ENCODE measurements at places on chromosomes 3 and 15.

DNA sequence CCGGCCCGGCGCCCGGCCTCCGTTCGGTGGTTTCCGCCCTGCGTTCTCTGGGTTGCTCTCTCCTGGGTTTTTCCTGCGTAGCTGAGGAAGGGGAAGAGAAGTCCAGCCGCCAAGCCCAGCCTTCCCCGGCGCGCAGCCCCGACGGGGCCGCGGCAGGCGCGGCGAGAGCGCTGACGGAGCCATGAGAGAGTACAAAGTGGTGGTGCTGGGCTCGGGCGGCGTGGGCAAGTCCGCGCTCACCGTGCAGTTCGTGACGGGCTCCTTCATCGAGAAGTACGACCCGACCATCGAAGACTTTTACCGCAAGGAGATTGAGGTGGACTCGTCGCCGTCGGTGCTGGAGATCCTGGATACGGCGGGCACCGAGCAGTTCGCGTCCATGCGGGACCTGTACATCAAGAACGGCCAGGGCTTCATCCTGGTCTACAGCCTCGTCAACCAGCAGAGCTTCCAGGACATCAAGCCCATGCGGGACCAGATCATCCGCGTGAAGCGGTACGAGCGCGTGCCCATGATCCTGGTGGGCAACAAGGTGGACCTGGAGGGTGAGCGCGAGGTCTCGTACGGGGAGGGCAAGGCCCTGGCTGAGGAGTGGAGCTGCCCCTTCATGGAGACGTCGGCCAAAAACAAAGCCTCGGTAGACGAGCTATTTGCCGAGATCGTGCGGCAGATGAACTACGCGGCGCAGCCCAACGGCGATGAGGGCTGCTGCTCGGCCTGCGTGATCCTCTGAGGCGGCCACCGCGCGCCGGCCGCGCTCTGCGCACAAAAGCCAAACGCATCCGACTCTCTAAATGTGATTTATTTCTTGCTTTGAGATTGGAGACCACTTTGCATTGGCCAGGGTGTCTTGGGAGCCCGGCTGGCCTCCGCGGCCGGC is 727 bp downstream of the RAP2B start:
- DNase-seq = no peak

DNA sequence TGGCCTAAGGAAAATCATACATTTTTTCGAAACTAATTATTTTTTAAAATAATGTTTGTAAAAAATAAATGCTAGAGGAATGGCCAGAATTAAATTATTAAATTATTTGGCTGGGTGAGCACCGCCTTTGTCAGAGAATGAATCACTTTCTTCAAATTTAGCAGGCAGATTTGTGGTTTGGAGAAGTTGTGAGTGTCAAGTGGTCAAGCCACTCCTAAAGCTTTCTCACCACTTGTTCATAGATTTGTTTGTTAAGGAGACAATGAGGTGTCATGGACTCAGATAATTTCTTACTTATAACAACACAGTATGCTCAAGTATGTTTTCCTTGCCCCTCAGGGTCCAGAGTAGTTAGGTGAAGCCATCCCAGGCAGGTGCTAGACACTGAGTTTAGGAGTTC is 196.2 kb downstream of the TUSC7 start:
- peak; percentile 6 for DNase-seq

GRCh38 chr3:32557640-32558352 is 12.9 kb downstream of the DYNC1LI1 start:
- no peak for DNase-seq

GRCh38 chr3:158552124-158552523 is 18.9 kb upstream of the MLF1 start:
- DNase-seq = no peak

- DNase-seq = no peak
These were observed 72.4 kb downstream of the CHDH start for GRCh38 chr3:53773611-53774368.

DNA sequence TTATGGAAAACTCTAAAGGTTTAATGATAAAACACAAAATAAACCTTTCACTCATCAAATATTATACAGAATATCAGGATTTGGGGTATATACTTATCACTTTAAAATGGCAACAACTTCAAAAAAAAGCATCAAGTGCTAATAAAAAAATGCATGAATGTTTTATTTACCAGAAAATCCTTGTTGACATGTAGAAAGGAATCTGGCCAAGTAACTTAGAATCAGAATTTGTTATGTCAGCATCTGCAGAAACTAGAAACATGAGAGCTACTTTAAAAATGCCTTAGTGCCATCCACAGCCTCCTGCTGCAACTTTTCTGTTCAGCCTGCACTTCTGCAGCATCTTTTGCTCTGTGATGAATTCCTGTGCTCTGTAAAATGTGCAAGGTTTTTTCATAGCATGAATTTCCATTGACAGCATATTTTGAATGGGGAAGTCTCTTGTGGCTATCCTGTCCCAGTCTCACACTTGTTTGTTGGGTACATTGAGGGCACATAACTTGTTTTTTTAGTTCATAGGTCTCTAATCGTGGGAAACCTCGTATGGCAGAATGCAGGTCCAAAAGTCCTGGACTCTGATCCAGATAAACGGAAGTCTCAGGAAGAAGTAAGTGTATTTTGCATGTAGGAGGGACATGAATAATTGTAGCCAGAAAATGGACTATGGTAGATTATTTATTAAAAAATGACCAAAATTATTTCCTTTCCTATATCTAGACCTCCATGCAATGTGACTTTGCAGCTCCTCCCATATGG is 21.1 kb upstream of the MYRIP start:
- no peak for DNase-seq

DNA sequence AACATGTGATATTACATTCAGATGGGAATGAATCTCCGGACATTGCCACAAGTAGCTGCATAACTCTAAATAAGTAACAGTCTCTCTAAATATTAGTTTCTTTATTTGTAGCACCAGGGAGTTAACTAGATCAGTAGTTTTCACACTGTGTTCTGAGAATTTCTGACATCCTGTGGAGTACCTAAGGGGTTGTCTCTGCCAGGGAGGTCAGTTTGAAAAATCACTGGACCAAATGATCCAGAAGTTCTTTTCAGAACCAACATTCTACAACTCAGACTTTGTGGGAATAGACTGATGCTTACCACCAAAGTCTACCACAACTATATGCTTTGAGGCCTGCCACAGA is 9.0 kb upstream of the ILDR1 start:
- no peak for DNase-seq

DNA sequence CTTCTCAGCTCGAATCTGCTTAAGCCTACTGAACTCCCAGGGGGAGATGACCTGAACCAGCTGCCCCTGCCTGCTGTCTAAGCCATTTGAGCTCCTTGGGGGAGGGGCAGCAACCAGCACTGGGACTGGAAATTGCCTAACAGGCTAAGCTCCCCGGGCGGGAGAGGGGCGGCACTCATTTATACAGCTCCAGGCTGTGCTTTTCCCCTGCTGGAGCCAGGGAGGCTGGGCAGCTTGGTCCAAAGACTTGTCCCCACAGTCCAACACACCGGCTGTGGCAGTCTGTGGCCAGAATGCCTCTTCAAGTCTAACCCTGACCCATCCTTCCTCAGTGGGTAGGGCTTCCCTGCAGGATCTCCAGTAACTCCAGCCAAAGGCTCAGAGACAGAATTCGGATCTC is 1241.5 kb downstream of the ROBO2 start:
- no peak for DNase-seq

- DNase-seq = no peak
These were observed 274.7 kb downstream of the RBMS3 start for GRCh38 chr3:29555590-29555989.

- no peak for DNase-seq
These were observed 177.2 kb downstream of the LPP start for GRCh38 chr3:188331166-188331565.

Data from epithelial cell of prostate (primary cell).